Foreskin fibroblast (primary cell): ENCODE measurements at places on chromosomes 12 and 14.

DNA sequence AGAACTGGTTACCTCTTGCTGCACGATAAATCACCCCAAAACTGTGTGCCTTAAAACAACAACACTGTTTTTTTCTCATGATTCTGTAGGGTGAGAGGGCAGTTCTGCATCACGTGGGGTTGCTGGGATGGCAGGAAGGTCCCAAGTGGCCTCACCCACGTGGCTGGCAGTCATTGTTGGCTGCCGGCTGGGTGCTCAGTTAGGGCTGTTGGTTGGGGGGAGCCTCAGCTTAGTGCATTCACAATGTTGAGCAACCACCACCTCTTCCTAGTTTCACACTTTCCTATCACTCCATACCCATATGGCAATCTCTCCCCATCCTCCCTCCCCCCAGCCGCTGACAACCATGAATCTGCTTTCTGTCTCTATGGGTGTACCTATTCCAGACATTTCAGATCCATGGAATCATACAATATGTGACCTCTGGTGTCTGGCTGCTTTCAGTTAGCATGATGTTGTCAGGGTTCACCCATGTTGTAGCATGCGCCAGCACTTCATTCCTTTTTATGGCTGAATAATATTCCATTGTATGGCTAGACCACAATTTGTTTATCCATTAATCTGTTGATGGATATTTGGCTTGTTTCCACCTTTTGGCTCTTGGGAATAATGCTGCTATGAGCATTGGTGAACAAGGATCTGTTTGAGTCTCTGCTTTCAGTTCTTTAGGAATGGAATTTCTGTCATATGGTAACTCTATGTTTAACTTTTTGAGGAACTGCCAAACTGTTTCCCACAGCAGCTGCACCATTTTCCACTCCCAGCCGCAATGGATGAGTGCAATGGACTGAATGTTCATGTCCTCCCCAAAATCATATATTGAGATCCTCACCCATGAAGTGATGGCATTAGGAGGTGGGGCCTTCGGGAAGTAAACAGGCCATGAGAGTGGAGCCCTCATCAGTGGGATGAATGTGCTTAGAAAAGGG lies 11.2 kb upstream of the POP5 start:
- DNase-seq: no peak

DNA sequence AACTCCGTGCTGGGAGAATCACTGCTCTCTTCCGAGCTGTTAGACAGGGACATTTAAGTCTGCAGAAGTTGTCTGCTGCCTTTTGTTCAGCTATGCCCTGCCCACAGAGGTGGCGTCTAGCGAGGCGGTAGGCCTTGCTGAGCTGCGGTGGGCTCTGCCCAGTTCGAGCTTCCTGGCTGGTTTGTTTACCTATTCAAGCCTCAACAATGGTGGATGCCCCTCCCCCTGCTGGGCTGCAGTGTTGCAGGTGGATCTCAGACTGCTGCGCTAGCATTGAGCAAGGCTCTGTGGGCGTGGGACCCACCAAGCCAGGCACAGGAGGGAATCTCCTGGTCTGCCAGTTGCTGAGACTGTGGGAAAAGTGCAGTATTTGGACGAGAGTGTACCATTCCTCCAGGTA lies 43.7 kb downstream of the GPR137C start:
- DNase-seq: no peak

DNA sequence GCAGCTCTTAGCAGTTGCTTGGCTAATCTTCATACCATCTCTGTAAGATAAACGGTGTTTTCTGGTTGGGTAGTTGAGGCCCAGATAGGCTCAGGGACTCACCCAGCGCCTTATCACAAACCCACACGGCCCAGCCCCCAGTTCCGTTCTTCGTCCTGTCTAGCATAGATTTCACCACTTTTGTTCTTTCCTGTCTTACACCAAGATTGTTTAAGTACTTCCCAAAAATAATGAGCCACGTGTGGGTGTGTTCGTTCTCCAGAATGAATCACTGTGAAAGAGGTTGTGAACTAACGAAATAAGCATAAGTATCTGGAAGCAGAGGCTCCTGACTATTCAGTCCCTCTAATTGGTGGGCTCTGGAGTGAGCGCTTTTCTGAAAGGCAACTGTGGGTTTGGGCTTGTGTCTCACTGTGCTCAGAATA lies 21.4 kb downstream of the ACVR1B start:
- no peak for DNase-seq

- no peak for DNase-seq
These were observed 2.5 kb downstream of the PTPN6 start for GRCh38 chr12:6953442-6954315.

DNA sequence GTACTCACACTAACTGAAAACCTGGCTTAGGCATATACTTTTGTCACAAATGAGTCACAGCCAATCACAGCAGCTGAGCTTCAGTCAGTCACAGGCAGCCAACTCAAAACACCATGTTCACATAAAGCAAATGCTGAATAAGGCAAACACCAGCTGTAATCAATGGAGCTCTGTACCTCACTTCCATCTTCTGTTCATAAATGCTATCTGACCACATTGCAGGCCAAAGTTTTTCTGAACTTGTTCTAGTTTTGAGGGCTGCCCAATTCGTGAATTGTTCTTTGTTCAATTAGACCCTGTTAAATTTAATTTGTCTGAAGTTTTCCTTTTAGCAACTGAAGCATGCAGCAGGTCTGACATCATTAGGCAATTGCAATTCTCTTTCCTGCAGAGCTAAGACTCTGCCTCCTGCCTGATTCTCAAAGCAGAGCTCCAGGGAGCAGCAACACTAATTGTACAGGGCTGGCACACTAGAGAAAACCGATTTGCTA lies 129.9 kb downstream of the WIF1 start:
- peak; percentile 46 for DNase-seq
